ENCODE measurements at places on chromosomes 5 and 9.

- DNase-seq = no peak
Measured at GRCh38 chr5:6398570-6399230, 20.4 kb upstream of the MED10 start.

DNA sequence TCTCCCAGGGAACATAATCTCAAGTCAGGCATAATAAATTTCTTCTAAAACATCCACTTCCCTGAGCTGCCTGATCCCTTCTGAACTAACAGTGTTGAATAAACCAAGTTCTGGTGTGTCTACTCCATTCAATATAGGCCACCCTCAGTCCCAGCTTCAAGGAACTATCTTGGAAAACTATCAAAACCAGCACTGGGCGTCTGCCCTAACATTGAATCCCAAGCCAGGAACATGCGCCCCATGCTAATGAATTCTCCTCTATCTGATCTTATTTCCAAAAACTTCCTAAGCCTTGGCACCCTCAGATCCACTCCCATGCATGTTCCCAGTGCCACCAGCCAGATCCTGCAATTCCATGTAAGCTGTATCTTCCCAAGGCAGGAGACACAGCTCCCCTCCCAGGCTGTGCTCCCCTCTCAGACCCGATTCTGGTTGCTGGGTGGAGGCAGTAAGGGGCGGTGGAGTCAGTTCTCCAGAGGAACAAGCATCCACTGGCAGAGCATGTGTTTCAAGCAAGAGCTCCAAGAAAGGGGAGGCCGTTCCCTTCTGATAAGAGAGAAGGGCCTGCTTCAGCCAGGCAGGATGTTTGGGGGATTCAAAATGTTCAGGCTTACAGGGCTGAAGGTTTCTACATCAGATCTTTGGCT is 13.1 kb upstream of the FOXI1 start:
- DNase-seq = no peak

- no peak for DNase-seq
Measured at GRCh38 chr5:116517488-116517887, 57.1 kb downstream of the SEMA6A start.

- DNase-seq = no peak
Measured at GRCh38 chr5:23289162-23289561, 218.2 kb upstream of the PRDM9 start.

- no peak for DNase-seq
Measured at GRCh38 chr5:98458004-98458403, 315.5 kb upstream of the RGMB start.

- DNase-seq = no peak
Measured at GRCh38 chr9:129513856-129514496, 106.9 kb downstream of the C9orf50 start.

DNA sequence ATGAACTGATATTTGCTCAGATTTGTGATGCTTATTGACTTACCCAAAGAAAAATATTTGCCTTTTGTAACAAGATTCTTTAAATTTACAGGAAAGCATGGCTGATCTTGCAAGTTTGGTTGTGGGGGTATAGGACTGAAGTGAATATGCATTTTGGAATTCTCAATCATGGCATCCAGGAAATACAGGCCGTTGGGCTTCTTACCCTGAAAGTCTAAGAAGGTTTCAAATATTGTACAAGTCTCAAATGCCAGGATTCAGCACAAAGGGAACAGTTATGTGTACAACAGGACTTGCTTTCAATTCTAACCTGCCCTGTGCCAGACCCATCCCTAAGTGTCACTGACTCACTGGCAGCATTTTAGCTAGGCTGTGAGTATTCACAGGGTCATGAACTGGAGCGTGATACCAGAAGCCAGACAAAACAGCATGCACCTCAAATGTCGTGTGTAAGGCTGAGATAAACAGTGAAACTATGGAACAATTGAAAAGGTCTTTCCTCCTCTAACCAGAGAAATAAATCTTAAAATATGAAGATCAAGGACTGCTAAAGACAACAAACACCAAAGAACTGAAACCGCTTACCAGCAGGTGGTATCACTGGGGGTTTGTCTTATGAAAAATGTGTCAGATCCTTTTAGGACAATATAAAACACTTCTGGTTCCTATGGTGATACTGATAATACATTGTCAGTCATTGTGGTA is 168.6 kb upstream of the RGMB start:
- DNase-seq = no peak

GRCh38 chr5:123813937-123814624 is 302.1 kb downstream of the CSNK1G3 start:
- DNase-seq = no peak

DNA sequence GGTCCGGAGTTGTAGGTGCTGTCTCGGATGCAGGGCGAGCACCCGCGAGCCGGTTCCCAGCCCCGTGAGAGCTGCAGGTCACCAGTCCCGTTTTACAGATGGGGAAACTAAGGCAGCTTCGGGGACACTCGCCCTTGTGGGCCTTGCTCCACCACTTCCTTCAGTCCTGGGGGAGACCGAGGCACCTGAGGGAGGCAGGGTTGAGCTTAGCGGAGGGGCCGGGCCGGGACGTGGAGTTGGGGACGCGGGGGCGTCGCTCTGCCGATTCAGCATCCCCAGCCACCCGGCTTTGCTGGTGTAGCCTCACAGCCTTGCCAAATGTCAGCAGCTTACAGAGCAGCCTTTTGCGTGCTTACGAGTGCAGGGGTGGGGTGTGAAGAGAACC is 530 bp downstream of the BBLN start:
- DNase-seq = peak; percentile 65

DNA sequence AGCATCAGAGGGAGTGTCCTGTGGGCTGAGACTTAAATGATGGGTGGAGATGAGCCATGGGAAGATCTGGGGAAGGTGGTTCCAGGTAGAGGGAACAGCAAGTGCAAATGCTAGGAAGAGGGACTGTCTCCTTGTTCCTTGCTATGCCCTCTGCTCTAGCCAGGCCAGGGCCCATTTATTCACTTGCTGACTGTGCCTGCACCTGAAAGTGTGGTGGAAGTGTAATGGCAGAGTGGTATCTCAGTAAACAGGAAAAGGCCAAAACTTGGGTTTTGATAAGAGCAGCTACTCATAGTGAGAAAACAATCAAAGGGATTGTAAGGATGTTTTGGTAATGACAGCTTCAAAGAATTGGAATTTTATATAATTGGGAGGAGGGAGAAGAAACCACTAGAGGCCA is 32.4 kb downstream of the TLE4 start:
- DNase-seq = no peak

DNA sequence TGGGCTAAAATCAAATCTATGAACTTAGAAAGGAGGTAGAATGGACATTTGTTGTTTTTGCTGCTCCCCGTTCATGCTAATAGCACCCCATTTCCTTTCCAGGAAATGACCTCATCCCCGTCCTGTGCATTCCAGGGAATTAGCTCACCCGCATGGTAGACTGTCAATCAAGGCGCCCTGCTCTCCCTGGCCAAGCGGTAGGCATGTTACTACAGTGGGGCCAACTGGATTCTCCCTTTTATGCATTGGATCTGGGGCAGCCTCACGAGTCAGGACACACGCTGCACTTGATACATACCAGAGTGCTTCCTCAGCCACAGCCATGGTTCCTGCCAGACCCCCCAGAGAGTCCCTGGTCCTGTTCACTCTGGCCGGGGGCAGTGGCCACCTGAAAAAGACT is 111.0 kb upstream of the PTCH1 start:
- DNase-seq = no peak

DNA sequence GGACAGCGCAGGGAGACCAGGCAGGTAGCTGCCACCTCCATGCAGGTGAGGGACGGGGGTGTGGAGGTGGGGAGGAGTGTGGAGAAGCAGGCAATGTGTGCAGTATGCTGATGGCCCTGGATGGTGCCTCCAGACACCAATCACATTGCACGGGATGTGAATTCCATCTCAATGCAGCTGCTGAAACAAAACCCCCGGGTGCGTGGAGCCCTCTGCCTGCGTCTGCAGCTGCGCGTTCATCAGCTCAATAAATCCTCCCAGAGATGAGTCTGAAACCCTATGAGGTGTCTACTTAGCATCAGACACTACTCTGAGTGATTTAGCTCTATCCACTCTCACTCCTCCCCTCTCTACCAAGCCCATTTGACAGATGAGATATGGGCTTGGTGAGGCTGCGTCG is 10.3 kb downstream of the SOHLH1 start:
- no peak for DNase-seq

DNA sequence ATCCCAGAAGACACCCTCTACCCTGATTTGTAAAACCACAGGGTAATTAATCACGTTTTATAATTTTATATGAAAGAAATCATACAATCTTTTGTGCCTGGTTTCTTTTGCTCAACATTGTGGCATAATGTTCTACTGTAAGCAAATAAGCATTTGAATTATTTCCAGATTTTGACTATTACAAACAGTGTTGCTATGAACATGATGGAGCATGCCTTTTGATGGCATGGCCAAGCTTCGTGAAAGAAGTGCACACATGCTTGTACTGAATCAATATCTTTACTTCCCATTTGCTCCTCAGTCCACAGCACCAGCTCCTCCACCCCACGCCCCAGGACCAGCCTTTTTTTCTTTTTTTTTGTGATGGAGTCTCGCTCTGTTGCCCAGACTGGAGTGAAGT is 29.9 kb downstream of the ACSL6 start:
- DNase-seq = no peak

DNA sequence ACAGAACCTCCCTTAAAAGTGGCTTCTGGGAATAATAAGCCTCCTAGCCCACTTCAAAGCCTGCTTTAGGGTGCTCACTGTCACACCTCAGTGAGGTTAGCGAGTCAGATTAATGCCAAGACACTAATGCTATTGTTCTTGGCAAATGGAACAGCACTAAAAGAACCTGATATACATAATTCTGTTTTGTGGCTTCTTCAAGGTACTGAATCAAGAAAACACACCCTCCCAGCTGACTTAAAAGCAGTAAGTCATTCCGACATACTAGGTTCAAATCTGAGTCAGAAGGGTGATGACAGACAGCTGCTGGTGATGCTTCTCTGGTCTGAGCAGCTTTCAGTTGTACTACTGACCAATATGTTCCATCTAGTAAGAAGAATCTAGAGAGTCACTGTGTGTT is 121.6 kb downstream of the OXCT1 start:
- DNase-seq = no peak

DNA sequence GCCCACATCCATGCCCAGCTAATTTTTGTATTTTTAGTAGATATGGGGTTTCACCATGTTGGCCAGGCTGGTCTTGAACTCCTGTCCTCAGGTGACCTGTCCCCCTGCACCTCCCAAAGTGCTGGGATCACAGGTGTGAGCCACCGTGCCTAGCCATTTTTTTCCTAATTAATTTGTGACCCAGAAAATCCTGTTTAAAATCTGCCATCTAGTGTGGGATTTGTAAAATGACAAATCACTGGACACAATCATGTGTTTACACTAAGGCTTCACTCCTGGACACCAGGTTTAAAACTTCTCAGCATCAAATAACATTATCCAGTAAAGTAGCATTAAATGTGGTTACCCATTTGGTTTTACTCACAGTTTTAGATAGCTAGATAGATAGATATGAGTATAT is 18.6 kb upstream of the KDM4C start:
- DNase-seq = no peak

- DNase-seq = no peak
Measured at GRCh38 chr5:65858316-65858715, 68.1 kb upstream of the ERBIN start.

DNA sequence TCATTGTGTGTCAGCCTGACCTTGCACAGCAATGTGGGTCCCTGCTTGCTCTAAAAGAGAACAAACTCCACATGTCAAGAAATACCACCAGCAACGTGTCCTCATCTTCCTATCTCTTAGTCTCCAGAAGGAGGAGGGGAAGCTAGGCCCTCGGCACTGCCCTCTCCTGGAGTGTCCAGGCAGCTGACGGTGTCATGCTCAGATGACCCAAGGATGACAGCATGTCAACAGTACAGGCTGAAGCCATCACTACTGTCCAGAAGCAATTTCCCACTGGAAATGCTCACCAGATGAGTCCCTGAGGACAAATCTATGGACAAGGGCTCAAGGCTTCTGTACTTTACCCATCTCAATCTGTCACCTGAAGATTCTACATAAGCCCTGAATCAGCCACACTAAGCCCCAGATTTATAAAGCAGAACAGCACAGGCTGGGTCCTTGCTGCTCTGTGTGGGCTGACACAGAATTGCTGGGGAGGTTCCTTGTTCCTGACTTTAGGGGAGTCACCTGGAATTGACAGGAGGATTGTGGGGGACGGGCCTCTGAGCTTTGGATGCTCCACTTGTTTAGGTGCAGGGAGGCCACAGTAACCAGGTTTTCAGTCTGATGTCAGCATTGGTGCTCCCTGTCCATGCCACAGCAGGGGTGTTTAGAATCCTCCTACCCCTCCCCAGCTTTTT is 210.2 kb downstream of the DAB2IP start:
- no peak for DNase-seq

GRCh38 chr5:148972974-148973374 is 89.9 kb downstream of the SH3TC2 start:
- no peak for DNase-seq

- DNase-seq = peak; percentile 7
Measured at GRCh38 chr5:151758141-151758429, 346 bp downstream of the ATOX1 start.

DNA sequence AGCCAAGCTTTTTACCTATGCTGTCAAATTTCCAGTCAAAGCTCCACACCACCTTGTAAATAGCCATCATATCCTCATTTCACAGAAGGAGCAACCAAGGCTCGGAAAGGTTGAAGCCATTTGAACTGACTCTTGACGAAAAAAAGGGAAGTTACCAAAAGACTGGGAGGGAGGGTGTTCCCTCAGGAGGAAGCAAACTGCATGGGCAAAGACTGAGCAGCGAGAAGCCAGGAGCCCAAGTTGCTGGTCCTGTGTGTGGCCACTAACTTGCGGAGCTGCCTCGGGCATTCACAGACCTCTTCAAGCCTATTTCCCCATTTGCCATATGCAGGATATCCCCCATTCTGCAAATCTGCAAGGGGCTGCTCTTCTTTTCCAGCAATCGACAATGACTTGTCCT is 37.4 kb downstream of the TTLL11 start:
- no peak for DNase-seq

DNA sequence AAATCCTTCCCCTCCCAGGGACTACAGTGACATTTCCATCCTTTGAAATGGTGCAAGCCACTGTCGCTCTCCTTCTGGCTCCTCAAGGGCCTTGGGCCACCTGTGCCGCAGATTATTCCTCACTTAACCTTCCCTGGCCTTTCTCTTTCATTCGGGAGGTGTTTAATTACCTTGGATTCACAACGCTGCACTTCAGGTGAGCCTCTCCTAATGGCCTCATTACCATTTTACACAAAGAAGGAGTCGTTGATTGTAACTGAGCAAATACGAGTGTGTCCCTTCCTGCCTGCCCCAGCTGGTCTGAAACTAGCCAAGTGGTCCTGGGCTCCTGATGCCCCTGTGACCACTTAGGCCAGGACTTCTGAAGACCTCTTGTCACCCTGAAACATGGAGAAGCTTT is 205.0 kb downstream of the CRB2 start:
- DNase-seq = no peak
